ENCODE measurements at places on chromosomes 7 and 10.
A peak's percentile ranks its signal among the peaks of the same experiment; 100 is the strongest.

- no peak for DNase-seq
These were observed 564.3 kb upstream of the SORCS1 start for GRCh38 chr10:107728807-107729206.

DNA sequence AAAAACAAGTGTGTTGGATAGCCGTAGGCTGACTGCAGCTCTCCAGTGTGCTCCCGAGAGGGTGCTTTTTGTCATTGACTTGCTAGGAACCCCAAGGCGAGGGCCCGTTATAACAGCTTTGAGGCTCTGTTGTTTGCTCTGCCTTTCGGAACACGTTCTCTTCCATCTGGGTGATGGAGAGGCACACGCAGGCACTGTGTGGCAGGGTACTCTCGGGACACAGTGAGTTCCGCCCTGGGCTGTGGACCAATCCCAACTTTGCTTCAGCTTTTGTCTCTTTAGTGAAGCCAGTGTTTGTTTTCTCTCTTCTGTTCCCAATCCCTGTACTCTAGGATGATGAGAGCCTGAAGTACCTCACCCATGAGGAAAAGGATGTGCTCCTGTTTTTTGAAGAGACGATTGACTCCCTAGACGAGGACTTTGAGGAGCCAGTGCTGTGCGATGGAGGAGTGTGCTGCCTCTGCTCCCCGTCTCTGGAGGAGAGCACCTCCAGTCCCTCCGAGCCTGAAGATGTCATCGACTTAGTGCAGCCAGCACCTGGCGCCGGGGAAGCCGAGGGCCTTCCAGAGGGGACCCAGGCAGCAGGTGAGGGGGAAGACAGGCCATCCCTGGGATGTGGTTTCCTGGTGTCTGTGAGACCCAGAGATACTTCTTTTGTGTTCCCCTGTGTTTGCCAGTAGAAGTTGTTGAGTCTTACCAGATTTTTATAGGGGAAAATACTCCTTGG, 43.2 kb downstream of the PROSER2 start:
- no peak for DNase-seq

DNA sequence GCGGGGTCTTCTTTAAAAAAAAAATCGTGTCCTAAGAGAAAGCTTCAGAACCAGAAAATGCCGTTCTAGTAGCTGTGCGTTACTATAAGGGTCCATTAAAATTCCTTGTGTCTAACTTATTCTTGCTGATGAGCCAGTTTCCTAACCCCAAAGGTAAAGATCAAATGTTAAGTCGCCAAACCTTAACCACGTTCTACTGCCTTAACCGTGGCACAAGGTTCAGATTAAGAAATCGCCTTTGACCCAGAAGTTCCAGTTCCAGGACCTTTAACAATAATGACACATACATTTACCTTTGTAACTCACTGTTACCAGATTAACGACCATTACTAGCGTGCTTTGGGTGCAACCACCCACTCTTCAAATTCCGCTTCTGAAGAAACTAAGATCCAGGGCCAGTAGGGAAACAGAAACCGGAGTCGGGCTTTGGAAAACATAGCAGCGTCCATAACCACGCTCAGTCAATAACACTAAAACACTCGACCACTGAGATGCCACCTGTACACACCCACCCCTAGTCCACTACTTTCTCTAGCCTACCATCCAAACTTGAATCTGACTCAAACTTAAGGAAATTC, 620 bp downstream of the BET1 start:
- no peak for DNase-seq

DNA sequence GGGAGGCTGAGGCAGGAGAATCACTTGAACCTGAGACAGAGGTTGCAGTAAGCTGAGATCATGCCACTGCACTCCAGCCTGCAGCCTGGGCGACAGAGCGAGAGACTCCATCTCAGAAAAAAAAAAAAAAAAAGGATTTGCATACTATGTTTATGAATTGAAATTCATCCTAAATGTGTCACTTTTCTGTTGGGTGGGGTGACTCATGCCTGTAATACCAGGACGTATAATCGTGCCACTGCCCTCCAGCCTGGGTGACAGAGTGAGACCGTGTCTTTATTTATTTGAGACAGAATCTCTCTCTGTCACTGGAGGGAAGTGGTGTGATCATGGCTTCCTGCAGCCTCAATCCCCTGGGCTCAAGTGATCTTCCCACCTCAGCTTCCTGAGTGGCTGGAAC, 5.8 kb downstream of the ZNF212 start:
- no peak for DNase-seq

GRCh38 chr7:45921381-45921698, 268 bp upstream of the IGFBP3 start:
- no peak for DNase-seq

- DNase-seq: no peak
These were observed 38.2 kb upstream of the CCSER2 start for GRCh38 chr10:84290235-84290634.

DNA sequence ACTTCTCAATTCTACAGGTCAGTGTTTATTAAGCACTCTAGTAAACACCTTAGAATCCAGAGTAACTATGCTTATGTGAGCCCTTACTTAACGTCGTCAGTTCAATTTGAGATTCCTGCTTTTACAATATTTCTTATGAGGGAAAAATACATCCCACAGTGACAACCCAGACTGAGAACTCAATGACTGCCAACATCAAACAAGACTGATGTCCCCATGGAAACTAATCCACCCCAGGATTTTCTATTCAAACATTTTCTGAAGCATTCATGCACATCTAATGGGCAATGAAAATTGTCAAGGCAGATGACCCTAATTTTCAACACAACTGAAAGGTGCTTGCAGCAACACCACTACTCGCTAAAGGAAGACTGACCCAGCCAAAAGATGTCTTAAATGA, 67.0 kb downstream of the ATE1 start:
- no peak for DNase-seq

- DNase-seq: no peak
These were observed 33.5 kb upstream of the CCDC7 start for GRCh38 chr10:32412499-32412853.

- peak; percentile 93 for DNase-seq
These were observed 18.5 kb downstream of the BICC1 start for GRCh38 chr10:58531084-58531695.

DNA sequence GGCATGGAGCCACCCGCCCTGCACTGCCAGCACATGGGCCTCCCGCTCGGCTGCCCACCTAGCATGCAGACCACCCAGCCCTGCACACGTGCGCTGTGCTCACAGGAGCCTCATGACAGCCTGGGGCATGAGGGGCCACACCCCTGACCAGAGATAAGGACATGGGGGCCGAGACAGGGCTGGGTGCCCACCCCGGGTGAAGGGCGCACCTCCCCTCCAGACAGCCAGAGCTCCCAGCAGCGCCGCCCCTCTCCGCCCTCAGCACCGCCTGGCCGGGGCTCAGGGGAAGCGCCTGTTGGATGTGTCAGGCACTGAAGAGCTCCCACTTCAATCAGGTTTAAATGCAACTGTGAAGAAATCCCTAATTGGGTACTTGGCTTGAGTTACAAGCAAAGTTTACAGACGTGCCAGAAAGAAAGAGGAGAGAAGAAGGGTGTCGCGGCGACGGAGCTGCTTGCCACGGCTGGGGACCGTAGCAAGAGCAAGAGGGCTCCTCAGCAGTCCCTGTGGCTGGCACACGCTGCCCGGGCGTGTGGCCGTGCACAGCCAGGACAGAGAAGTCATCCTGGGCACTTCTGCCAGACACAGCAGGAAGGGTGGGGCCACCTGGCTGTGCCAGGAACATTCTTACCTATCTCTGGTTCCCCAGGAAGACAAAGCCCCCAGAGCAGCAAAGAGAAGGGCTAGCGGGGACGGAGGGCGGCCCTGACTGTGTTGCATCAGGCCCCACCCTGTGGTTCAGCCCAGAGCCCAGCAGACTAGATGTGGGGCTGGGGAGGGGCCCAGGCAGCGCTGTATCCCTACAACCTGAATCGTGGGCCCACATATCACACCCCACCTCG, 247.4 kb downstream of the ELFN1 start:
- no peak for DNase-seq

DNA sequence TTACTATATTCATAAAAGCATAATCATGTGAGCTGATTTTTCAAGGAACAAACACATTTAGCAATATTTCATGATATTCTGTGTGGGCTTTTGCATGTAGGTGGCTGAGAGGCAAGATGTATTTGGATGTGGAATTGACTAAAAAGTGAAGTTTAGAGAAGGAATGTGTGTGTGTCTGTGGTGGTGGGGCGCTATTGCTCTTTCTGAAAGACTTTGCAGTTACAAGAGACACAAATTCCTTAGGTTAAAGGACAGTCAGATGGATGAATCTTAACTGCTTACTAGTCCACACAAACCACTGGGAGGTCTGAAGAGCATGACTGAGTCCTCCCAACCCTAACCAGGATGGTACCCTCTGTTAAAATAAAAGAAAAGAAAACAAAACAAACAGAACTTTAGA, 200.1 kb downstream of the SDHAF3 start:
- no peak for DNase-seq

DNA sequence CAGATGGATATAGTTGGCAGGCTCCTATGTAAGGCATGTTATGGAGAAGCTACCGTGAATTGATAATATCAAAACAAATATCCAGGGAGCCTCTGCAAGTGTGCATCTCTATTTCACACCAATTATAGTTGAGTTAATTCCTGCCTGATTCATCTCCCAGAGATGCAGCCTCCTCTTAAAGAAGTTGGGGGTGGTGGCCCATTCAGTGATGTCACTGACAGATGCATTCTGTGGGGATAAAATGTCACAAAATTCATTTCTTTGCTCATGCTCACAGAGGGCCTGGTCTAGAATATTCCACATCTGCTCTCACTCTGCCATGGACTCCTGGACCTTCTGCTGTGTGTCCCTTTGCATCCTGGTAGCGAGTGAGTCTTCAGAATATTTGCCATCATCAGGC, 189.1 kb upstream of the PRSS1 start:
- no peak for DNase-seq

DNA sequence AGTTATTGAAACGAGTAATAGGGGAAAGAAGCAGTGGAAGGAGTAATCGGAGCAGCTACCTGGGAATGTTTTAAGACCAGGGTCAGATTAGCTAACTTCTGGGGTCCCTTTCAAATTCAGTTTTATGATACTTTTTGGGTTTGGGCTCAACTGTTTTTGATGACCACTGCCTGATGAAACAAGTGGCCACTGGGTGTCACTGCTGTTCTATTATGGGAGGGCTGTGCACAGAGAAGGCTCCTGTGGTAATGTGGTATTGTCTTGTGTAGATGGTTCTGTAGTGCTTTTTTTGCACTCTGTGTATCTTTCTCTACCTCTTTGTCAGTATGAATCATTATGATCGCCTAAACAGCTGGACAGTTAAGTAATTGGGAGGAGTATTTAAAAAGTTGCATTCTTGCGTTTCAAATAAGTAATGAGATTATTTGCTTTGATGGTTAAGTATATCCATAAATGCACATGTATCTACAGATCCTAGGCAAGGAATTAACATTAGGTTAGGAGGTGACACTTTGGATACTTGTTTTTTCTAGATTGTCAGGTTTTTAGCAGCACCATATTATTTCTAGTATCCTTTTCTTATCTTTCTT, 128.4 kb downstream of the ABCA13 start:
- peak; percentile 91 for DNase-seq

DNA sequence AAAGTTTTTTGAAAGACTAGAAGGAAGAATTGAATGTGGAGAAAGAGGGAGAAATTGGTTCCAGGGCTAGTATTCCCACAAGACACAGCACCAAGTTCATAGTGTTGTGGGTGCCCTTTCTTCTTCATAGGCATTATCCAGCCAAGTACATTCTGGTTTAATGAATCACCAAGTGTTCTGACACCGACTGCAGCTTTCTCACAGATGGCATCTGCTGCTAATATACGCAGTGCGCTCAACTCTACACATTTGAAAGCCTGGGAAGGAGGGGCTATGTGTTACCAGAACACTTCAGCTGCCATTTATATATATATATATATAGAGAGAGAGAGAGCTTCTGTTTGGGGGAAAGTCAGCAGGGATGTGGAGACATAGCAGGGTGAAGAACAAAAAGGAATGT, 1168.4 kb downstream of the GATA3 start:
- no peak for DNase-seq

- DNase-seq: peak; percentile 67
These were observed at the start of gene USP6NL for GRCh38 chr10:11611248-11612020. USP6NL (minus strand) TSS chr10:11611650; CDS start chr10:11597634, 14,016 bp downstream.

DNA sequence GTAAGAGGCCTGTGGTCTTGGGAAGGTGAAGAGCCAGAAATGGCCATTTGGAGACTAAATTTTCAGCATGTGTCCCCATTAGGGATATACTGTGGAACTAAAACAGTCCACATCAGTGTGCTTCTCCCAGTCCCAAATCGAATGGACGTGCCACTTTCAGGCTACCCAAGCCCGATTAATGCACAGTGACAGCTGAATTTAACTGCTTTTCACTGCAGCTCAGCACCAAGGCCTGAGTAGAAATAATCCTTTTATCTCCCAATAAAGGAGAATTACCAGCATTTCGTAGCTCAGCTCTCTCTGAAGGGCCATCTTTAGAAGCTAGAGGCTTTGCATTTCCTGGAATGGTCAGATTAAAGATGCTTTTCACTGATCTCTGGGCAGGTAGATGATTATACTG, 183.3 kb downstream of the NPSR1 start:
- no peak for DNase-seq

DNA sequence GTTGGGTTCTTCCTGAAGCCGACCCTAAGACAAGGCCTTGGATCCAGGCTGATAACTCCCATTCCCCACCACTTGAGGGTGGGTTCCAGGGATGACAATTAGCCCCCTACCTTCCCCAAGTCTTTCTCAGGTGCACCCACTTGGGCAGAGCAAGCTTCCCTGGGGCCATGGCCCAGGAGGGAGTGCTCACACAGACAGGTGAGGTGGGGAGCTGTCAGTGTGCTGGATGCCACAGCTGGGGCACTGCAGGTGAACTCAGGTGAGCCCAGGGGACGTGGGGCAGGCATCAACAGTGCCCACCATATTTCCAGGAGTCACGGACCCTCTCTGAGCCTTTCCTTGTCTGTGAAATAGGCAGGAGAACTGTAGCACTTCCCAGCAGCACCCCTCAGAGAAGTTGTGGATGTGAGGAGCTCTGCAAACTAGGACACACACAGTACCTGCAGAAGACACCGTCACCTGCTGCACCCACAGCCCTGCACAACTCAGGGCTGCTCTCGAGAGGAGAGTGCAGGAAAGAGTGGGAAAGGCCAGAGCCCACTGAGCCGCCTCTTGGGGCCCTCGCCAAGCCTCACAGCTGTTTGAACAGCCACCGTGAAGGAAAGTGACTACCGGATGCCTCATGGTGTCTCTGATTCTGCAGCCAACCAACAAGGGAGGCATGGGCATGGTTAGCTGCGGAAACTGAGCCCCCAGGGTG, 17.9 kb downstream of the SH3PXD2A start:
- DNase-seq: no peak

- no peak for DNase-seq
These were observed 199.0 kb downstream of the PTEN start for GRCh38 chr10:88062385-88062784.

DNA sequence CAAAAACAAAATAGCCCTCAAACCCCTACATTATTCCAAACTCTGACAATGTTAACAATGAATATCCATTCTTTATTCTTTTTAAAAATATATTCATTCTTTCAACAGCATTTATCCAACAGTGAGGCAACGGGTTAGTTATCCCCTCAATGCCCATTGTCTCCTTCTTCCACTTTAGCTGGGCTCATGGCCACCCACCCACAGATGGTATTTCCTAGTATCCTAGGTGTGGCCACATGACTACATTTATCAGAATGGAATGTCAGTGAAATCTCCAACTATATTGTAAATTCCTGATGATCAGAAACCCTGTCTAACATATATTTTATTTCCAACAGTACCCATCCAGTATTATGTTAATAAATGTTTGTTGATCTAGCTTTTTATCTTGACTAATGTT, 13.6 kb downstream of the HOXA1 start:
- DNase-seq: no peak

- DNase-seq: peak; percentile 43
These were observed 299.1 kb downstream of the LHFPL3 start for GRCh38 chr7:104627516-104627915.
